ENCODE measurements at places on chromosomes 2 and 18.

- no peak for DNase-seq
Measured at GRCh38 chr2:139411236-139411635, 631.0 kb upstream of the NXPH2 start.

DNA sequence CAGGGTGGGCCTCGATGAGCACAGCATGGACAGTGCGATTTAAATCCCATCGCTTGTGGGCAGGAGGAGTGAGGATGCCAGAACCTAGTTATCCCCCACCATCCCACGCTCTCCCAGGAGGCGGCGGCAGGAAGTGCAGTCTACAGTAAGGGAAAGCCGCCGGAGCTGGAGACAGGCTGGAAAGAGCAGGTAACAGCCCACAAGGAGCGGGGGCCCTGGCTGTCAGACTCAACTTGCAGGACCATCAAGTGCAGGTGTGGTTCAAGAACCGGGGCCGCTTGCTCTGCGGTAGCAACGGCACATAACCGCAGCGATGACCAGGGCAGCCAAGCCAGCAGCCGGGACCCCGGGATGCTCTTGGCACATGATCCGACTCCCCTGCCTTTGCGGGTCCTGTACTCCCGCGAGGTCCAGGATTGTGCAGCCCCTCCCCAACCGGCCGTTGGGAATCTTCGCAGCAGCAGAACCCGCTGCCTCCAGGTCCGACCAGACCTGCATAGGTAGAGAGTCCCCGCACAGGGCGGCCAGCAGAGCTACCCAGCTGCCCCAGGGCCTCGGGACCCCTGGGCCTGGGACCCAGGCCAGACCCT, 82.1 kb downstream of the BIN1 start:
- no peak for DNase-seq

GRCh38 chr2:140498360-140498759, 1632.5 kb downstream of the LRP1B start:
- DNase-seq, result no peak

DNA sequence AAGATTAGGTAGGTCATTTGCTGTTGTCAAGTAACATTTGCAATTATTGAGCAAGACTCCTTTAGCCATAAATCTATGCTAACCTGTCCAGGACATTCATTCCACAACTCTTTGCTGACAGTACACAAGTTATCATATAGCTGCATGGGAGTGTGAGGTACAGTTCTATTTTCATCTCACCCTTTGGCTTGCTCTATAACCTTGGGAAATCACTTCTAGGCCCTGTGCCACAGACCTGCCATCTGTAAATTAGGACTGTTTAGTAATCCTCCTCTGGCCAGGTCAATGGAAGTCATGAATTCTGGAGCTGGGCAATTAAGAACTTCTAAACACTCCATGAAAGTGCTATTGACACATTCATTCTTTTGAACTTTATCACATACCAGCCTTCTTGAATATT, 34.6 kb upstream of the PAIP2B start:
- DNase-seq, result no peak

- DNase-seq, result no peak
Measured at GRCh38 chr2:17518212-17519154, at the start of gene RAD51AP2. Gene RAD51AP2, minus strand, starts transcription at chr2:17518440. Its CDS starts 25 bp downstream, at chr2:17518415.

DNA sequence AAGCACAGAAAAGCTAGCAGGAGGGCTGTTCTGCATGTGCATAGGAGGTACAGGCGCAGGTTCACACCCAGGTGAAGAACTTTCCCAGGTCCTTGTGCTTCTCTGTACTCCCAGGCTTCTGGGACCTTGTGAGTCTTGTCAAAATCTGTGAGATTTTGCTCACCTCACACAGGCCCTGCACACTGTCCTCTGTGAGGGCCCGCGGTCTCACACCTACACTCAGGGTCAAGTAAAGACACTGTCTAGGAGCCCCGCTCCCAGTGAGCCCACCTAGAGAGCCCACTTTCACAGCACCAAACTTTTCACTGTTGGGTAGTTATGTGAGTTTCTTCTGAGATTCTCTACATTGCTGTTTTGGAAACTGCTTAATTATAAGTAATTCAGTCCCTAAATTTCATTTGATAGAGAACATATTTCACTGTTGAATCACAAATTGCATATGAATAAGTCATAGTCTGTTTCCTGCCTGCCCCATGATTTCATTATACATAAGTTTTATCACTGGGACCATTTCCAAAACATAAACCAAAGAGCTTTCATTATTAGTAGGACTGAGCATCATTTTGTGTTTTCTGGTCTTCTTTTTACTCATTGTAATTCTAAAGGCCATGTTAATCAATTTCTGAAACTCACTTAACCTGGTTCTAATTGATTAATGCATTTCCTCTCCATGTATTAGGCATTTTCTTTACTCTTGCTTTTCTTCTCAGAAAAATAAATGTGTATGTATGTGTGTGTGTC, 234.2 kb upstream of the SPOPL start:
- DNase-seq, result no peak

DNA sequence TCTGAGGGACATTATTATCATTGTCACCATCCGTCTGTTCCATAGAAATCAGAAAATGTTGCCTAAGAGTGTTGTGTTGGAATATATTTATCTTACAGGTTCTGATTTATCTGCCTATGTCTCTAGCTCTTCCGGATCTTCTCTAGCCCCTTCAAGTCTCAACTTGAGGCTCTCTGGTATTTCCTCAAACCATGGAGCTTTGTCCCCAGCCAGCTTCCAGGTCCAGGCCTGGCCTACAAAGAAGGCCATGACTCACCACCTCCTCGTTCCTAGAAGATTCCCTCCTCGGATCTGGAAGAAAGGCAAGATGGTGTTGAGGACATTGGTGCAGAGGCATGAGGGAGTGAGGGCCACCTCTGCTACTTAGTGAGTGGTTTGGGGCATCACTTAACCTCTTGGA, 122.1 kb upstream of the TRIB2 start:
- DNase-seq, result no peak

DNA sequence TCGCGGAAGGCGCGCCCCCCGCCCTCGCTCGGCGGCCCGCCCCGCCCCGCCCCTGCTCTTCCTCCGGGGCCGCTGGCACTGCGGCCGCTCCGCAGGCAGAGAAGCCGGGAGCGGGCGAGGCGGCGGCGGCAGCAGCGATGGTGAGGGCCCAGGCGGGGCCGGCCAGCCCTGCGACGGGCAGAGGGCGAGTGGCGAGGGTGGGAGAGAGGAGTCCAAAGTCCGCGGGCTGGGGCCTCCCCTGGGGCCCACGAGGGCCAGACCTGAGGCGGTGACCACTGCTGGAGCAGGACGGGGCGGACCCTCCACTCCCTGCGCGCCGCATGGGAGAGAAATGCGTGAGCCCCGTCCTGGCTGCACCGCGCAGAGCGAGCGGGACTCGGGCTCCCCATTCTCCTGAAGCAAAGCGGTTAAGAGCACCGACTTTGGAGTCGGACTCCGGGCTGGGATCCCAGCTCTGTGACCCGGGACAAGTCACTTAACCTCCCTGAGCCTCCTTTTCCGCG, at the start of gene VAMP5:
VAMP5 (plus strand) TSS at position 78 of the 503 bp plus-strand sequence; CDS start at position 138, 60 bp downstream.
- no peak for DNase-seq

GRCh38 chr2:137172162-137172561, 406.8 kb downstream of the THSD7B start:
- DNase-seq, result no peak

DNA sequence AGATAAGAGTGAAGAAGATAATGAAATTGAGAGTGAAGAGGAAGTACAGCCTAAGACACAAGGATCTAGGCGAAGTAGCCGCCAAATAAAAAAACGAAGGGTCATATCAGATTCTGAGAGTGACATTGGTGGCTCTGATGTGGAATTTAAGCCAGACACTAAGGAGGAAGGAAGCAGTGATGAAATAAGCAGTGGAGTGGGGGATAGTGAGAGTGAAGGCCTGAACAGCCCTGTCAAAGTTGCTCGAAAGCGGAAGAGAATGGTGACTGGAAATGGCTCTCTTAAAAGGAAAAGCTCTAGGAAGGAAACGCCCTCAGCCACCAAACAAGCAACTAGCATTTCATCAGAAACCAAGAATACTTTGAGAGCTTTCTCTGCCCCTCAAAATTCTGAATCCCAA, 15.7 kb downstream of the MSH6 start:
- no peak for DNase-seq

DNA sequence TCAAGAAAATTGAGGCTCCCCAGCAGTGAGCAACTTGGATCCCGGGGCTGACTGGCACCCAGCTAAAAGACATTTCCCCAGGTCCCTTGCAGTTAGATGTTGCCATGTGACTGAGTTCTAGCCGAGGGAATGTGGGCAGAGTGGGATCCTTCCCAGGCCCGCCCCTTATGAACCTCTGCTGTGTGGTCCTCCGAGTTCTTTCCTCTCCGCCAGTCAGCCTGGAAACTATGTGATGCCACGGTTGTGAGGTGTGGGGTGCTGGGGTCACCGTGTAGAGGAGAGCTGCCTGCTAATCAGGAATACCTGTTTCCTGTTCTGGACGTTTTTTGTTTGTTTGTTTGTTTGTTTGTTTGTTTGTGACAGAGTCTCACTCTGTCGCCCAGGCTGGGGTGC, 45.5 kb downstream of the TMEM37 start:
- no peak for DNase-seq

- no peak for DNase-seq
Measured at GRCh38 chr2:162710287-162710890, 128.2 kb downstream of the KCNH7 start.

DNA sequence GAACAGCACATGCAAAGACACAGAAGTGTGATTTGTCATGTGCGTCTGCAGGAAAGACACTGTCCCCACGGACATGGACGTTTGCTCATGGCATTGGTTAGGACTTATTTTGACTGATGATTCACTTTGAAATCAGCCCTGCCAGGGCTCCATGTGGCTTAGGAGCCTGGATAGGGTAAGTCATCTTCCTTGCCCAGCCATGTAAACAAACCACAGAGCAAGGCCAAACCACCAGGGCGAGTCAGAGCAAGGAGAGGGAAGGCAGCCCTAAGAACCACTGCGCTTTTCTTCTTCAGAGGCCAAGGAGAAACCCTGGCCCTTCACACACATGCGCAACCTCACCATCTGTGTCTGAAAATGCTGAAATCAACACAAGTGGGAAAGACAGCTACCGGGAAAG, 88.8 kb downstream of the GFPT1 start:
- no peak for DNase-seq

- DNase-seq, result no peak
Measured at GRCh38 chr2:142756430-142756829, 121.0 kb upstream of the KYNU start.

DNA sequence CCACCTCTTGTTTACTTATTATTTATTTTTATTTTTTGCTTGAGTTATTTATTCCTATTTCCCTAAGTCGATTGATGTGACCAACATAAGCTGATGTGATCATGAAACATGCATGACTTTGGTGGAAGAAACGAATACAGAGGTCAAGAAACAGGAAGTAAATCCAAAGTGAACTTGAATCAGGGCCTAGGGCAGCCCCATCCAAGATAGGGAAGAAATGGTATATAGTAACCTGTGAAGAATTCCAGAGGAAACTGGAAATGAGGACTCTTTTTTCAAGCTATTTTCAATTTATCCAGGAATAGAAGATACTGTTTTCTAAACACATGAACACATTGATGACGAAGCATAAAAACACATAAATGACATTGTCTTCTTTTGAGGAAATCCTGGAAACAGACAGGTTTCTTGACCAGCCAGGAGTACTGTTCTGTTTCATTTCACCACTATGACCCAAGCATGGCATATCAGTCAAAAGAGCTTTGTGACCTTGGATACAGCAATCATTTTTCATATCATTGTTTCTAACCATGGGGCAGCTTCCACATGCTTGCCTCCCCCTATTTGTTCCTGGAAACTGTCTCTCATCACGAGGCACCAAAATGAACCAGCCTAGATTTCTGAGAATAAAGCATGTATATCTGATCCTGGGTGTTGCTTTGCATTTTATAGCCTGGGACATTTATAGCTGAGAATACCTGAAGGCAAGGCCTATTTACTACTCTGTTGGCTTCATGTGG, 9.1 kb upstream of the LCLAT1 start:
- DNase-seq, result no peak

GRCh38 chr2:134384131-134384530, 130.3 kb downstream of the MGAT5 start:
- DNase-seq, result no peak

- no peak for DNase-seq
Measured at GRCh38 chr18:54229421-54230059, 5.1 kb upstream of the MBD2 start.

GRCh38 chr18:72542342-72542741, 1.8 kb downstream of the CBLN2 start:
- DNase-seq, result no peak

DNA sequence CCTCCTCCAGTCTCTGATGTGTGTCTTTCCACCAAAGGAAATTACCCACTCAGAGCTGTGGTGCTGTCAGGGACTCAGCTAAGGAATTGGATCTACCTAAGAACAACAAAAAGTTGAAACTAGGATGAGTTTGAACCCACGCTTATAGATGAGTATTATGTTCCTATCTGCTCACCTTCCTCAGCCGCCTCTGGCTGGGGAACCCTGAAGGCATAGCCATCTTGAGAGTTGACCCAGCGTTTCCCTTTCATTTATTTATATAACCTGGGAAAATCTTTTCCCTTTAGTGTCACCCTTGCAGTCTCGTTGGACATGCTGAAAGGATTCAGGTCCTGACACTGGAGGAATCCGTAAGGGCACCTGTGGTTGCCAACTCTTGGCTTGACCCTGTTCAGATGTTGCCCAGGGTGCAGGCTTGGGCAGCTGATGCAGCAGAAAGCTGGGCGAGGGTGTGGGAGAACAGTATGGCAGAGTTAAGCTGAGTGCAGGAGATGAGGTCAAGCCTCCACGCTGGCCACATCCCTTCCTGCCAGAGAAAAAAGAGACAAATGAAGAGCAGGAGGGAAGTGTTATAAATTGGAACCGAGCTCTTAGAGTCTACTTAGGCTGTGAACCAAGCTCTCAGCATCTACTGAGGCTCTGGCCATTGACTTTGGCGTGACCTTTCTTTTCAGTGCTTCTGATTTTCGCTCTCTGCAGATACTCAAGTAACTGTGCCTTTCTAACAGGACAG, 1.9 kb downstream of the CDH20 start:
- DNase-seq, result no peak

GRCh38 chr2:13686262-13686661, 946.3 kb upstream of the LRATD1 start:
- no peak for DNase-seq

DNA sequence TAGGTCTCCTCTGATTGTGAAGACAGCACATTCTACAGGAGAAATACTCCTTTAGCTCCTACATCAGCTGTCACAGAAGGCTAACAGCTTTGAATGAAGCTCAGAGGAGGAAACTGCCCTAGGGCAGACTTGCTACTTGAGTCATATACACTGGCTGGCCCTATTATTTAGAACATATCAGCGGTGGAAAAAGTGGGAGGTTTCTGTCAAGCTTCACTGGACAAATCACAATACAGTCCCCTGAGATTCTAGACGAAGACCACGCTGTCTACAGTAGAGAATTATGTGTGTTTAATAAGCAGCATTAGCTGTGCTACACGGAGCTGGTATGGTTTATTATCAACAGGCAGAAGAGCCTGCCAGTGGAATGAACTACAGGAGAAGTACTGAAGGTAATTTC, 230.9 kb upstream of the FSIP2 start:
- no peak for DNase-seq

DNA sequence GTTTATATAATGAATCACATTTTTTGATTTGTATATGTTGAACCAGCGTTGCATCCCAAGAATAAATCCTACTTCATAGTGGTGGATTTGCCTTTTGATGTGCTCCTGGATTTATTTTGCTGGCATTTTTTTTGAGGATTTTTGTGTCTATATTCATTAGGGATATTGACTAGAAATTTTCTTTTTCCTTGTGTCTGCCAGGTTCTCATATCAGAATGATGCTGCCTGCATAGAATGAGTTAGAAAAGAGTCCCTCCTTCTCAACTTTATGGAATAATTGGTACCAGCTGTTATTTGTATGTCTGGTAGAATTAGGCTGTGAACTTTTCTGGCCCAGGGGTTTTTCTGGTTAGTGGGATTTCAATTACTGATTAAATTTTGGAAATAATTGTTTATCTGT, 457.4 kb upstream of the DSEL start:
- DNase-seq, result no peak

All from stimulated activated CD8-positive, alpha-beta memory T cell treated with anti-CD3 and anti-CD28 coated beads, Interleukin-7, amount 100 ng/mL, for 1 hour (primary cell).